Fibroblast of skin of left quadriceps (primary cell): ENCODE measurements at places on chromosomes 5 and 9.

GRCh38 chr9:4538621-4539020, 48.4 kb downstream of the SLC1A1 start:
- DNase-seq = no peak

GRCh38 chr9:136242918-136243525, 2.6 kb downstream of the QSOX2 start:
- DNase-seq = no peak

GRCh38 chr5:21831145-21831787, 1021.9 kb downstream of the CDH12 start:
- no peak for DNase-seq

DNA sequence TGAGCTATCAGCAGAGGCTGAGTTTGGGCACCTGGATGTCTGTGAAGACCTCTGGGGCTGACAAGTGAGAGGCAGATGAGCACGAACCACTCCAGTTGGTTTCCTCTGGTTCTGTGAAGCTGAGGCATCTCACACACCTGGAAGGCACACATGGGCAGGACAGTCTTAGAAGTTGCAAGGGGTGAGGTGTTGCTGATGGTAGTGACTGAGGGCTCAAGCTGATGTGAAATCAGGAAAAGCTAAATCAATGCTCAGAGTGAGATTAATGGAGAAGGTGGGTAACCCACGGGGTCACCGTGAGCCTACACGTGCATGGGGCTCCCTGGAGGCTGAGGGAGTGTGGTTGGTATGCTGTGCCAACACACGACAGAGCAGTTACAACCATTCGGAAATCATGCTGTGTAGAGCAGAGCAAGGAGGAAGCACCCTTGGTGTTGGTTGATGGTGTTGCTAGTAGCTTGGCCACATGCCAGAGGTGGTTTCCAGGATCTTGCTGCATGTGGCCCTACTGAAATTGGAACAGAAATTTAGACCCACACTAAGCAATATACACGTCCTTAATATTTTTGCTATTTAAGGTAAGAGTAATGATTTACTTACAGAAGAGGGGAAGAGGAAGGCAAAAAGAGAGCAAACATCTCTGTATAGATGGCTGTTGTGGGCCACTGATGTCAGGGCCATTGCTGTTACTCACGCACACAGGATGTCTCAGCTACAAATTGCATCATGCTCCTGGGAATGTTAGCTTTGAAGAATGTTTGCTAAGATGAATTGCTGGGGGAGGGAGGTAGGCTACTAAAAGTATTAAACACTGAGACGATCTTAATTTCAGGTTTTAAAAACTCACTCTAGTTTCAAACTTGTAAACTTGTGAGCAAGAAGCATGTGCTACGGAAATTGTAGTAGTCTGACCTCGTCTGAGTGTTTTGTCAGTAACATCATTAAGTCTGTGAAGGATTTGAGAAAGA, 170.5 kb downstream of the ARHGEF28 start:
- peak; percentile 80 for DNase-seq

- DNase-seq = peak; percentile 73
These were observed 369.8 kb downstream of the CSNK1G3 start for GRCh38 chr5:123881759-123882244.

- DNase-seq = no peak
These were observed 402.5 kb downstream of the NFIB start for GRCh38 chr9:13911473-13911872.

DNA sequence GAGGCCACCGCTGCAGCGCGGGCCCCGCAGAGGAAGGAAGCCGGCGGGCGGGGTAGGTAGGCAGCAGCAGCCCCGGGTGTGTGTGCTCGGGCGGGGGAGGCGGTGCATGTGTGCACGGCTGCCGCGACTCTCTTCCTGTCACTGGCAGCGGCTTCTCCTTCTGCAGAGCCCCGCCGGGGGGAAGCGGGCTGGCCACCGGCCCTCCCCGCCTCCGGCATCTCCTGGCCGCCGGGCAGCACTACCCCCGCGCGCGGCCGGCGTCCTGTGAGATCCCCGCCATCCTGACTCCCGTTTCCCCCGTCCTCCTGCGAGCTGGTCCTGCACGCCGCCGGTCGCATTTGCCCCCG, 315 bp downstream of the PIK3R1 start:
- DNase-seq = no peak

DNA sequence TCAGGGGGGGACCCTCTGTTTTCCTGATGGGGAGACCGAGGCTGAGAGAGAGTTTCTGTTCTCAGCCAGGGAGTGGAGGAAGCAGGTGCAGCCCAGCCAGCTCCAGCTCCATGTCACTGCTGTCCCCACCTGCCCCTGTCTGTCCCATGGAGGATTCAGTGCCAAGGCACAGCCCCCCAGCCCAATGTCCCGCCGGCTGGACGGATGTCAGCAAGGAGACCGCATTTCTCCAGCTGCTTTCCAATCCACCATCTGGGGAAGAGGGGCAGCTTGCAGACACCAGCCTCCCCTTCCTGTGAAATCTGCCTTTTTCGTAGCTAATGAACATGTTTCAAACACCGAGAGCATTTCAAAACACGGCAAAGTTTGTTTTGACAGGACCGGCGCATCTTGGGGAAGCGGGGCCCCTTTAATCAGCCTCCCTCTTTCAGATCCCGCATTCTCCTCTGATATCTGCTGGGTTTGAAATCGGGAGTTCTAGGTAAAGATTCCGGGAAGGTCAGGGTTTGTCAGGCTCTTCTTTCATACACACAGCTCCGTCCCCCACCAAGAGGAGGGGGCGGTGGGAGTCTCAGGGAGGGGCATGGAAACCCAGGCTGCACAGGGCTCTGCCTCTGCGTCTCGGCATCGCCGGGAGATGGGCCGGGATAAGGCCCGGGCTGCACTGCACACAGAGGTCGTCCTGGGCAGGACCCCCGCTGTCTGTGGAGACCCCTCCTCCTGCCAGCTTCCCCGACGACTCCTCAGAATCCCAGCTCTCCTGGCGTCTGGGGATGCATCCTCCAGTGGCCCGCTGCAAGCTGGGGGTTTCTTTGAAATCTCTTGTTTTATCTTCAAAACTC, 74.8 kb downstream of the NEK6 start:
- no peak for DNase-seq

- no peak for DNase-seq
These were observed 165.5 kb downstream of the TLR4 start for GRCh38 chr9:117869712-117870111.

GRCh38 chr5:153632748-153633290, 142.3 kb downstream of the GRIA1 start:
- no peak for DNase-seq

DNA sequence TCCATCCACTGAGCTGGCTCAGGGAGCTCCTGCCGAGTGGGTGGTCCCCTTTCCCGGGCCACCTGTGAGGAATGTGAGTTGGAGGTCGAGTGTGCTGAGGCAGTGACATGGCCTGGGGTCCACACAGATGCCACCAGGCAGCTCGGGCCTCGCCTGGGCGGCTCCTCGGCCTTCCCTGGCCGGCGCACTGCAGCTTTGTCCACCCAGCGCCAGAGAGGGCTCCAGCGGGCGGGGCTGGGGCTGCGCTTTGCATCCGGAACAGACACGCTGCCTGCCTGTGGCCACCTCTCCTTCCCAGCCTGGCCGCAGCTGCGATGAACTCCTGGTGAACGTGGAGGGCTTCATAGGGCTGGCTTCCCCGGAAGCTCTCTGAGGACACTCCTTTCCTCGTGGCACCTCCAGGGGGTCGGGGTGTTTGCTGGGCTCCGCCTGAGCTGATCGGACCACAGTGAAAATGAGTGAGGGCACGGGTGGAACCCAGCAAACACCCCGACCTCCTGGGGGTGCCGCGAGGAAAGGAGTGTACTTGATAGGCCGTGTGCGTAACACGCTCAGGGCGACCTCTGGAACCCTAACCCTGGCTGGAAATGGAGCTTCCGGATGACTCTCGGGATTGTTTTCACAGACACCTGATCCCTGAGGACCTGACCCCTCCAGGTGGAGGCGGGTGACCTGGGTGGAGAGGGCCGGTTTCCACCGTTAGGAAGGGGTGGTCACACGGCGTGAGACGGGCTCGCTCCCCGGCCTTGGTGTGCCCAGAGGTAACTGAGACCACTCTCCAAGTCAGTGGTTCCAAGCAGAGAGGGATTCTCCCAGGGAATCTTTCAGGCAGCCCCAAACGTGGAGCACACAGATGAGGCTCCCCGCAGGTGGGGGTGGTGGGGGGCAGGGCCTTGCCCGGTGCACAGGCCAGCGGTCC, 31.8 kb upstream of the RXRA start:
- DNase-seq = no peak

- DNase-seq = no peak
These were observed 48.2 kb upstream of the CACNA1B start for GRCh38 chr9:137829260-137829996.

GRCh38 chr9:34412336-34412735, 35.6 kb upstream of the MYORG start:
- DNase-seq = no peak

- DNase-seq = no peak
These were observed 39.9 kb downstream of the MVB12B start for GRCh38 chr9:126366366-126367011.

GRCh38 chr5:5164163-5164562, 24.0 kb downstream of the ADAMTS16 start:
- no peak for DNase-seq

GRCh38 chr5:77642738-77643653, 4.5 kb upstream of the OTP start:
- DNase-seq = no peak
